ENCODE measurements at places on chromosomes 2 and 18.

DNA sequence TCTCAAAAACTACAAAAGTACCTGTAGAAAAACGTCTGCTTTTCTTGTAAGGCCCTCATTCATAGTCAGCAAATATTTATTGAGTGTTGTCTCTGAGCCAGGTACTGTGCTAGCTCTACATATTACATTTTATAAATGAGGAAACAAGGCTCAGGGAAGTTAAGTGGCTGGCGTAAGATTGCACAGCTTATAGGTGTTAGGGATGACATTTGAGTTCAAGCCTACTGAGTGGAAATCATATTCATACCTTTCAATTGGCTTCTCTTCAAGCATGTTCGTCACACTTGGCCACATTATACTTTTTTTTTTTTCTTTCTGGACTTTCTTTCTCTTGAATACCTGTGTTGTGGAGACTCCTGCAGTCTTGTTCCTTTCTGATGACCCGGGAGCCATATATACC is 5.9 kb downstream of the NCOA1 start:
- no peak for DNase-seq

DNA sequence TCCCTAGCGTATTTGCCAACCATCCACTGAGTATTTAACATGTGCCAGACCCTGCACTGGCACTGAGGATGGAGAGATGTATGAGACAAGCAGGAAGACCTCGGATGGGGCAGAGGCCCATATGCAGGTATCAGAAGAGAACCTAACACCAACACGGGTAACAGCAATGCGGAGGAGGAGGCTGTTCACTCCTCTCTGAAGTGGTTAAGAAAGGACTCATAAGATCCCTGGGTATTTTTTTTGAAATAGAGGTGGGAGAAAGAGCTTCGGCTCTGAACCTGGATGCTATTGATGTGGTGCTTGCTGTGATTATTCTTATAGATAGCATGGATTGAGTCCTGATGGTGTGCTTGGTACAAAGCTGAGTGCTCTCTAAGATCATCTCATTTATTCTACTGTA is 418.3 kb downstream of the LPIN1 start:
- DNase-seq: no peak

GRCh38 chr2:202909394-202910192 is 1.9 kb downstream of the WDR12 start:
- DNase-seq: no peak

DNA sequence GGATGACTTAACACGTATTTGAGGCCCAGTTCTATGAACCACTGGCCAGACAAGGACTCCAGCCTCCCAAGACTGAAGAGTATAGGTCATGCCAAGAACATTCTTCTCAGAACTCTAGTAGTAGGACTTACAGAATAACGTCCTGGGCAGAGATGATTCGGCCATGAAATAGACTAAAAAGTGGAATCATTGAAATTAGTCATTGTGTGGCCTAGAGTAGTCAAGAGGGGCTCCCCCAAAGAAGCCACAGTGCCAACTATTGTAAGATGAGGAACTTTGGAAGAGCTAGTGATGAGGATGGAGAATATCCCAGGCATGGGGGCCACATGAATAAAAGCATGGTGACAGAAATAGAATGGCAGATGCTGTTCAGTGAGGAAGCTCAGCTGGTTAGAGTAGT is 101.1 kb downstream of the TRIB2 start:
- DNase-seq: no peak

- DNase-seq: no peak
These were observed 17.1 kb upstream of the DRC1 start for GRCh38 chr2:26384597-26384996.

- no peak for DNase-seq
These were observed 6.8 kb downstream of the ITM2C start for GRCh38 chr2:230871361-230872150.

GRCh38 chr18:56326336-56327072 is 311.9 kb downstream of the TXNL1 start:
- no peak for DNase-seq

DNA sequence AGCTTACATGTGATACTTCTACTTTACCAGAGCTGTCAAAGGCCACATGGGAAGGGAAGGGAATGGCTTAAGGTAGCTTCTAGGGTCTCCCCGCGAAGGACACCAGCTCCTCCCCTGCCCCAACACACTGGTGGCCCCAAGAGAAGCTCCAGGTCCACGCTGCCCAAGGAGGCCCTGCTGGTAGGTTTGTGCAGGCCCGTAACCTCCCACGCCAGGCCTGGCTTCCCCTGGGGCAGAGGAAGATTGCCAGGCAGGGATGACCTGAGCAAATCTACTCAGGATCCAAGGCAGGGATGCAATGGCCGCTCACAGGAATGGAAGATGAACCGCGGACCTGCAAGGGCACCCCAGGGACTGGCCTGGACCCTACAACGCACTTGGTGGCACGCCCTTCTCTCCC is 205.1 kb downstream of the MGAT5 start:
- no peak for DNase-seq
